ENCODE measurements at places on chromosomes 5 and 9.

GRCh38 chr9:22363421-22363887, 83.2 kb upstream of the DMRTA1 start:
- DNase-seq = peak; percentile 52

DNA sequence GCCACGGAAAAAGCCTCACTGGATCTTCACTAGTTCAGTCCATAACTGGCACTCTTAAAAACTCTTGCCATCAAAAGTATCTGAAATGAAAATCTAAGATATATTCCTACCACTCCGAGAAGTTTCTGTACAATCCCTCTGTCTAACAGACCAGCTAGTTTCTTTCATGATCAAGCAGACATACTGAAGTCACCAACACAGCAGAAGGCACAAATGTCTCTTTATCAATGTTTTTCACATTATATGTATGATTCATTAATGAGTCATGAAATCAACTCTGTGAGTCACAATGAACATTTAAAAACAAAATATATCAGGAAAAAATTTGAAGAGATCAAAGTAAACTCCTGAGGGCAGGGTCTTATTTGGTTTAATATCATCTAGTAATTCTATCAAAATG, 50.8 kb downstream of the F2R start:
- no peak for DNase-seq

- DNase-seq = no peak
Measured at GRCh38 chr5:17182981-17183380, 34.5 kb upstream of the BASP1 start.

GRCh38 chr5:102996011-102996575, 123.8 kb downstream of the GIN1 start:
- DNase-seq = no peak

DNA sequence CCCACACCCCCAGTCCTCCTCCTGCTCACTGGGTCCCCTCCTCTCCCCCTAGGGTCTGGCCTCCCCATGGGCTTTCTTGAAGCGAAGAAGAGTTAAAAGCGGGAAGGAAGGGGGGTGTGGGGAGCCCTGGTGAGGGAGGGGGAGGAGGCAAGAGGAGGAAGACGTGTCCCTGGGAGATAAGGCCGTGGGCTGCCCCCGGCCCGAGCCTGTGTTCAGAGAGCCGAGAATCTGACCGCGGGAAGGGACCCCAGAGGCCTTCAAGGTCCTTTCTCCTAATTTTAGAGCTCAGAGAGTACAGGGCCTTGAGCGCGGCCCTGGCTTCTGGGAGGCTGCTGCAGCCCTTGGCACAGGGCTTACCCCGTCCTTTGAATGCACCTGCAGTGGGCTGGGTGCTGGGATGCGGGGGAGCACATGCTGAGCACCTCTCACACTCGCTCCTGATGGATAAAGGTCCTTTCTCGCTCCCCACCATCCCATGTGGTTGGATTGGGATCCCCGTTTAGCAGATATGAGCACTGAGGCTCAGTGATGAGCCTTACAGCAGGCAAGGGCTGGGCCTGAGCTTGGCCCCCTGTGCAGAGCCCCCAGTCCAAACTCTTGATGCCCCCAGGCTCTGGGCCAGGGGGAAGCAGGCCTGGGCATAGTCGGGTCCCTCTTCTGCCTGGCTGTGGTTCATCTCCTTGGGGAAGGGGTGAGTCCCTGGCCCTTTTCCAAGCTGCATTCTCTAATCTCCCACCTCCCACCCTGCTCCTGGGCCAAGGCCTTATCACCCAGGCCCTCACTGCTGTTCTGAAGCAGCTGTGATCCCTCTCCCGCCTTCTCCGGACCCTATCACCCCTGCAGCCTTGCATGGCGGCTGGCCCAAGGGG, 5.9 kb downstream of the GFI1B start:
- DNase-seq = no peak

Measured in left forelimb (tissue), 1 donor.